ENCODE measurements at places on chromosomes 13 and 19. TPM values are rescaled to one million over a fixed set of nuclear protein-coding genes. Genes with fewer than 3 reads are reported as not detected.

- no peaks in the 10 kb centered on the region for H3K27me3 ChIP-seq
- H3K4me1 ChIP-seq: peaks cover 35% of the 10 kb centered on the region
Measured at GRCh38 chr19:12796146-12797071, 5.1 kb downstream of the JUNB start.

Gene C19orf85
- not detected for total RNA-seq

- no peaks in the 10 kb centered on the region for H3K36me3 ChIP-seq
- no peaks in the 10 kb centered on the region for H3K4me1 ChIP-seq
- H3K4me3 ChIP-seq: no peak overlapping the region
- DNase-seq: no peak
Measured at GRCh38 chr13:104816726-104817125, 1718.7 kb downstream of the EFNB2 start.

- H3K4me3 ChIP-seq: no peak overlapping the region
- DNase-seq: no peak
- peaks cover 38% of the 10 kb centered on the region for H3K36me3 ChIP-seq
Measured at GRCh38 chr13:72875233-72875632, 93.3 kb downstream of the PIBF1 start.

DNA sequence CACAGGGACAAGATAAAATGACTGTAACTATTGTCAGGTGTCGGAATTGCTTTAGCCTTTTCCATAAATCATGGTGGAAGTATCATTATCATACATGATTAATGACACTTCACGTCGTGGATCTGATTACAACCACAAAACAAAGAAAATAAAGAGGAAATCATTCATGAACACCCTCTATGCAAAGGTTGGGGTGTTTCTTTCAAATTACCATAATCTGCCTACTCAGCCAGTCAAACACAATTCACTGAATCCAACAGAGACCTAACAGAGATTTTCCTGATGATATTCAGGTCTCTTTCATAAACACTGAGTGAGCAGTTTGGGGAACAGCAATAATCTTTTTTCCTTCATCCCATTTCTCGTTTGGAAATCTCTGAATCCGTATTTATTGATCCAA is 625.6 kb downstream of the DCT start:
- no peaks in the 10 kb centered on the region for H3K36me3 ChIP-seq
- H3K4me1 ChIP-seq: no peaks in the 10 kb centered on the region
- no peak overlapping the region for H3K4me3 ChIP-seq
- H3K27ac ChIP-seq: no peak overlapping the region
- H3K27me3 ChIP-seq: peaks cover 2% of the 10 kb centered on the region

DNA sequence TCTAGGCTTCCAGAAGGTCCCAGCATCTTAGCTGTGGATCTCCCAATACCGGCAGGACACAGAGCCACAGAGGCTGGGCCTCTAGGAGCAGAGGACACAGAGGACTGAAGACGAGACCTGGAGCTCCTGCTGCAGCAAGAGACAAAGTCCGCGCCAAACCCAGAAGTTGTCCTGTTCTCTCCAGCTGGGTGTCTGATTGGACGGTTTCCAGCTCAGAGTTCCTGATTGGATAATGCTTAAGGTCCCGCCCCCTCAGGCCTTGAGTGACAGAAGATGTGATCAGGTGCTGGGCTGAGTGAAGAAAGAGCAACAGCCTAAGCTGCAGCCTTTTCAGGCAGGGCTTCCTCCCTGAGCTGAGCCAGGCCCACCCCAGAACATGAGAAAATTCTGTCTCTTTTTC is 59.9 kb upstream of the ZNF85 start:
- no peaks in the 10 kb centered on the region for H3K27me3 ChIP-seq
- no peak overlapping the region for H3K4me3 ChIP-seq
- no peak overlapping the region for H3K27ac ChIP-seq
- H3K4me1 ChIP-seq: no peaks in the 10 kb centered on the region

Gene RASAL3
- 166 TPM for total RNA-seq

Gene KLF2
- 62.1 TPM for total RNA-seq

- H3K4me1 ChIP-seq: peaks cover 84% of the 10 kb centered on the region
- H3K27me3 ChIP-seq: no peaks in the 10 kb centered on the region
- DNase-seq: no peak
- H3K4me3 ChIP-seq: no peak overlapping the region
Measured at GRCh38 chr19:16085115-16085514, 8.8 kb downstream of the TPM4 start.

- H3K36me3 ChIP-seq: peaks cover 31% of the 10 kb centered on the region
- H3K27ac ChIP-seq: peak within 1 kb of the TSS; percentile 99
- peak; percentile 90 for DNase-seq
- no peaks in the 10 kb centered on the region for H3K27me3 ChIP-seq
- H3K4me3 ChIP-seq: peak within 1 kb of the TSS; percentile 86
Measured at GRCh38 chr19:55599842-55600661, at the start of gene ZNF524. ZNF524 (plus strand) TSS chr19:55600288; CDS start chr19:55602113, 1,825 bp downstream.

DNA sequence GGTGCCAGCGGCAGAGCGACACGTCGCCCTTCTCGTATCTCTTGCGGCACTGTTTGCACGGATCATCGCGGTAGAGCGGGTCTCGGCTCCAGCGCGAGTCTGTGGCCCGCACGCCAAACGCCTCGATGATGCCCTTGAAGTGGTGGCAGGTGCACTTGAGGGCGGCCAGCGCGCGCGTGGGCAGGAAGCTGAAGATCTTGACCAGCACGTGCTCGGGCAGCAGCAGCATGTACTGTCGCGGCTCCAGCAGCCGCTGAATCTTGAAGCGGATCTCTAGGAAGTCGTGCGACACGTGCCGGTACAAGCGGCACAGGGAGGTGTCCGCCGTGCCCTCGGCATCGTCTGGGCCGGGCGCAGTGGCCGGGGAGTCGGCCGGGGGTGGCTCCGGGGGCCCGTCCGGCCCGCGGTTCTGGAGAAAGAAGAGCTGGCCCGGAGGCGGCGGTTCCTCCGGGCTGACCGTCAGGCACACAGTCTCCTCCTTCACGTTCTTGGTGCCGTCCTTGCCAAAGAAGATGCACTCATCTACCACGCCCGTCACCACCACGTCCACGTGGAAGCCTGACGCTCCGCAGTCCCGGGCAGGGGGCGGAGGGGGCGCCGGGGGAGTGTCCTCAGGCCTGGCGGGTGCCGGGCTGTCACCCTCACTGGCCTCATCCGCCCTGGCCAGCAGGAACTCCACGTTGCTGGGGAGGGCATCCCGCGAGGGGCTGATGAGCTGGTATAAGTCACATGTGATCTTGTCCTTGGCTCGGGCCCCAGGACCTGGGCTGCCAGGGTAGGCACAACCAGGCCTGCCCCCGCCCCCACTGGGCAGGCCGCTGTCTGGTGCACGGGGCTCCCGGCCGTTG is 18.6 kb downstream of the FBXO46 start:
- no peak overlapping the region for H3K27ac ChIP-seq
- H3K27me3 ChIP-seq: no peaks in the 10 kb centered on the region
- peaks cover 21% of the 10 kb centered on the region for H3K4me1 ChIP-seq
- no peak overlapping the region for H3K4me3 ChIP-seq

DNA sequence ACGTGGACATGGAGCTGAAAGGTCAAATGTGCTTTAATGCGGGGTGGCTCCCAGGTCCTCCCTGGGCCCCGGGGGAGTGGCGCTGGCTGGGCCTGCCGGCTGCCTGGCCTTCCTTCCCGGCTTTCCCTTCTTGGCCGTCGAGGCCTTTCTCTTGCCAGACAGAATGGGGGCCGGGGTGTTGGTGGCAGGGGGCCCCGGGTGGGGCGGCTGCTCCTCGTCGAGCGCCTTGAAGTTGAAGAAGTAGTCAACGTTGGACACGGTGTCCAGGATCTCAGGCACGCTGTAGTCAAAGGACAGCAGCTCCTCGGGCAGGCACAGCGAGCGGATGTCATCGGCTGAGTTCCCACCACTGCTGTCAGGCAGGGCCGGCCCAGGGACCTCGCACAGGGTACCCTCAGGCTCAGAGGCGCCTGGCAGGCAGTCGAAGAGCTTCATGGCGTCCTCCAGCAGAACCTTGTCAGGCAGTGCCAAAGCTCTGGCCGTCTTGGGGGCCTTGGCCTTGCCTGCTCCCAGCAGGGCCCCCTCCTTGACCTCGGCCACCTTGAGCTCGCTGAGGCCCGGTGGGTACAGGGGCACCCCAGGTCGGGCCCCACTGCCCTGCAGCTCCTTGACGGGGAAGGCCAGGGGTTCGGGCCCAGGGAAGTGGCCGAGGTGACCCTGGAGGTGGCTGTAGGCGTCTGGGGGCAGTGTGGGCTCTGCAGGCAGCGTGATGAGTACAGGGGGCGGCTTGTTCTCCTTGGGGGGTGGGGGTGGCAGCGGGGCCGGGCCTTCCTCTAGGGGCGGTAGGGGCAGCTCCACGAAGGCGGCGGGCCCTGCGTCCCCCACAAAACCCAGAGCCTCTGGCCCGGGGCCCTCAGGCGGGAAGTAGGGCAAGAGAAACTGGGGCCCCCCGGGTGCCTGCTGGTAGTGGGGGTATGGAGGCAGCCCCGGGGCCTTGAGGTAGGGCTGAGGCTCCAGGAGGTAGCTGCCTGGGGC is 1.3 kb downstream of the PRR22 start:
- H3K27me3 ChIP-seq: no peaks in the 10 kb centered on the region
- no peak overlapping the region for H3K27ac ChIP-seq
- H3K36me3 ChIP-seq: peaks cover 15% of the 10 kb centered on the region
- H3K4me1 ChIP-seq: no peaks in the 10 kb centered on the region
- DNase-seq: no peak

GRCh38 chr13:103547914-103548313 is 481.7 kb upstream of the SLC10A2 start:
- no peaks in the 10 kb centered on the region for H3K4me1 ChIP-seq
- H3K4me3 ChIP-seq: no peak overlapping the region
- no peak for DNase-seq
- H3K27ac ChIP-seq: no peak overlapping the region

- DNase-seq: no peak
- H3K4me1 ChIP-seq: no peaks in the 10 kb centered on the region
- H3K27ac ChIP-seq: no peak overlapping the region
- no peaks in the 10 kb centered on the region for H3K27me3 ChIP-seq
- no peak overlapping the region for H3K4me3 ChIP-seq
- H3K36me3 ChIP-seq: no peaks in the 10 kb centered on the region
Measured at GRCh38 chr13:64075543-64076271, 2660.1 kb upstream of the PCDH20 start.

GRCh38 chr13:76014406-76015318 is 378.5 kb downstream of the LMO7 start:
- no peak for DNase-seq
- H3K36me3 ChIP-seq: no peaks in the 10 kb centered on the region
- no peaks in the 10 kb centered on the region for H3K4me1 ChIP-seq
- no peak overlapping the region for H3K4me3 ChIP-seq
- no peak overlapping the region for H3K27ac ChIP-seq

GRCh38 chr13:43191546-43191945 is 168.2 kb downstream of the DNAJC15 start:
- H3K4me3 ChIP-seq: no peak overlapping the region
- no peaks in the 10 kb centered on the region for H3K36me3 ChIP-seq
- peaks cover 11% of the 10 kb centered on the region for H3K27me3 ChIP-seq

- no peak for DNase-seq
- H3K27ac ChIP-seq: no peak overlapping the region
- peaks cover 22% of the 10 kb centered on the region for H3K27me3 ChIP-seq
- no peaks in the 10 kb centered on the region for H3K36me3 ChIP-seq
- H3K4me1 ChIP-seq: peaks cover 1% of the 10 kb centered on the region
- no peak overlapping the region for H3K4me3 ChIP-seq
Measured at GRCh38 chr19:29640231-29640630, 25.0 kb upstream of the PLEKHF1 start.

Gene PRTN3
- not detected for total RNA-seq

DNA sequence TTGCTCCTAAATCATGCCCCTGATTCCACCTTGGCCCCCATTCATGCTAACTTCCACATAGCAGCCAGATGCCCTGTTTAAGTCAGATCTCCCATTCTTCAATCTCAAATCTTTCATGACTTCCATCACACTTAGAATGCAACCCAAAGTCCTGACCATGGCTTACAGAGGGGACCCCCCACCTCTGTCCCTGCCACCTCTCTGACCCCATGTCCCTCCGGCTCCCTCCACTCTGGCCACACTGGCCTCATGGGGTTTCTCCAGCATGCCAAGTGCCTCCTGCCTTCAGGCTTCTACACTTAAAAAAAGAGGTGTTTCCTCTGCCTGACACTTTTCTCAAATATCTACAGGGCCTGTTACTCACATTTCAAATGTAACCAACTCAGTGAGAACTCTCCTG is 93.6 kb downstream of the C13orf42 start:
- H3K4me1 ChIP-seq: no peaks in the 10 kb centered on the region
- peaks cover 19% of the 10 kb centered on the region for H3K27me3 ChIP-seq
- H3K4me3 ChIP-seq: no peak overlapping the region
- no peaks in the 10 kb centered on the region for H3K36me3 ChIP-seq

Gene ATP7B
- 0.80 TPM for total RNA-seq

GRCh38 chr13:26614721-26615120 is 57.2 kb downstream of the WASF3 start:
- DNase-seq: no peak
- no peak overlapping the region for H3K27ac ChIP-seq
- no peaks in the 10 kb centered on the region for H3K36me3 ChIP-seq
- H3K4me3 ChIP-seq: no peak overlapping the region
- peaks cover 29% of the 10 kb centered on the region for H3K27me3 ChIP-seq

Gene THSD8
- 27.9 TPM for total RNA-seq

GRCh38 chr13:20161275-20161950 is 561 bp upstream of the GJA3 start:
- H3K36me3 ChIP-seq: no peaks in the 10 kb centered on the region
- peaks cover 21% of the 10 kb centered on the region for H3K4me1 ChIP-seq
- DNase-seq: peak; percentile 73
- H3K27me3 ChIP-seq: peaks cover 48% of the 10 kb centered on the region

GRCh38 chr19:50835785-50836542 is 2.6 kb upstream of the KLK15 start:
- peak overlapping the region; percentile 68 for H3K4me3 ChIP-seq
- no peaks in the 10 kb centered on the region for H3K36me3 ChIP-seq
- peaks cover 40% of the 10 kb centered on the region for H3K27me3 ChIP-seq
- H3K27ac ChIP-seq: no peak overlapping the region
- peaks cover 11% of the 10 kb centered on the region for H3K4me1 ChIP-seq

DNA sequence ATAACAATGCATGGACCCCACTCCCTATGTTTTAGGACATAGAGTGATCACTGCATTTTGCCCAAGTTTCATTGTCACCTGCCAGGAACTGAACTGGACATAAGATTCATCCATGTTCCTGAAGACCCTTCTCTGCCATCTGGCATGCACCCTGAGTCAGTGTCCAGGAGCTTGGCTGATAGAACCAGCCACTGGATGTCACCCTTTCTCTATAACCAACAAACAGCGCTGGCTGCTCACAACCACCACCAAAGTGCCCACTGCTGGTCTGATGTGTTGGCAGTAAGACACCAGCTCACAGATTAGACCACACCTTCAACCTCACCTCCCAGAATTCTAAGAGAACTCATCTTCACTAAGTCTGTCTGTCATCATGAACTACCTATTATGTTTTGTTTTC is 333.4 kb downstream of the ITGBL1 start:
- no peaks in the 10 kb centered on the region for H3K36me3 ChIP-seq
- no peak overlapping the region for H3K4me3 ChIP-seq
- H3K4me1 ChIP-seq: no peaks in the 10 kb centered on the region
- peaks cover 12% of the 10 kb centered on the region for H3K27me3 ChIP-seq
- DNase-seq: no peak

GRCh38 chr13:85538957-85539356 is 260.3 kb downstream of the SLITRK6 start:
- DNase-seq: no peak
- H3K4me3 ChIP-seq: no peak overlapping the region
- no peak overlapping the region for H3K27ac ChIP-seq

Gene RPL13A
- total RNA-seq: 2,523 TPM
